ENCODE measurements at places on chromosomes 11 and 22.

DNA sequence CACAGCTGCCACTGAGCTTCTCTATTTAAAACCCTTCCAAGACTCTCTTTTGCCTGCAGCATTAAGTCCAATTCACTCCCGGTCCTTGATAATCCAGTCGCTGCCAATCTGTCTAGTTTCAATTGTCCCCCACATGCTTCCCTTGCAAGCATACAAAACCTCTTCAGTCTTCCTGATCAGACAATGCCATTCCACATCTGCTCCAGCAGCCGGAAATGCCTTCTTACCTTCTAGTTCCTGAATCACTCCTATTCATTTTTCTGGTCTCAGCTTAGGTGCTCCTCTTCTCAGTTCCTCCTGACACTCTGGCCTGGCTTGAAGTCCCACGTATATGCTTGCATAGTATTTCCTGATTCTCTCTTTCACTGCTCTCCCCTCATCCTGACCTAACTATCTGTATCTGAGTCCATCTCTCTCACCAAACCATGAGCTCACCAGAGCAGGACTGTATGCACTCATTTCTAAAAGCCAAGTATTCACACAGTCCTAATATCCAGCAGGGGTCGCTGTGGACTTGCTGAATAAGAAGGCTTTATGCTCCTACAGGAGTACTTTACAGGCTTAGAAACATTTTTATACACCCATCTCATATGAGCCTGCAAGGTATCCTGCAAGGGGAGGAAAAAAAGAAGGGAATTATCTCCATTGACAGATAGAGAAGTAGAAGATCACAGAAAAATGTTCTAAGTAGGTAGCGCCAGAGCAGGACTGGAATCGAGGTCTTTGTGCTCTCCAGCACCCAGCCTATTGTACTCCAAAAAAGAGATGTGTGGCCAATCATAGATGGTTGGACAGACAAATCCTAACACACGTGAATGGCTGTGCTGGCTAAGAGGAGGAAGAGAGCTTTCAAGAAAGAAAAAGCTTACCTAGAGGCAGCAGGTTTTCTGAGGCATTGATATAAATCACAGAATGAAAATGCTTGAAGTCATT, 19.2 kb downstream of the XRRA1 start:
- peak; percentile 65 for DNase-seq

DNA sequence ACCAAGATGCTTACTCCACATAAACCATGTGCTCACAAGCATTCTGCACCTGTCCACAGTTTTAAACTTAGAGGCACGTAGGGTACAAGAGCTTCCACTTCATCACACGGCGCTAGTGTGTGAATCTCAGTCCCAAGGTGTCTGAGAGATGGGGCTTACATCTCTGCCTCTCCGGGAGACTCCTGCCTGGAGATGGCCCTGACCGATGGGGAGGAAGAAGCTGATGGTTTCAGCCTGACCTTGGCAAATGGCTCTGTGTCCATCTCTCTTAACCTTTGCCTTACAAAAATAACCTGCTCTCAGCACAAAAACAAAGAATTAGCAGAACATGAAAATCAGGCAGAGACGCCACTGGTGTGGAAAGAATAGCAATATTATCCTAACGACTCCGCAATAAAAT, 559.3 kb upstream of the B3GAT1 start:
- DNase-seq = no peak

DNA sequence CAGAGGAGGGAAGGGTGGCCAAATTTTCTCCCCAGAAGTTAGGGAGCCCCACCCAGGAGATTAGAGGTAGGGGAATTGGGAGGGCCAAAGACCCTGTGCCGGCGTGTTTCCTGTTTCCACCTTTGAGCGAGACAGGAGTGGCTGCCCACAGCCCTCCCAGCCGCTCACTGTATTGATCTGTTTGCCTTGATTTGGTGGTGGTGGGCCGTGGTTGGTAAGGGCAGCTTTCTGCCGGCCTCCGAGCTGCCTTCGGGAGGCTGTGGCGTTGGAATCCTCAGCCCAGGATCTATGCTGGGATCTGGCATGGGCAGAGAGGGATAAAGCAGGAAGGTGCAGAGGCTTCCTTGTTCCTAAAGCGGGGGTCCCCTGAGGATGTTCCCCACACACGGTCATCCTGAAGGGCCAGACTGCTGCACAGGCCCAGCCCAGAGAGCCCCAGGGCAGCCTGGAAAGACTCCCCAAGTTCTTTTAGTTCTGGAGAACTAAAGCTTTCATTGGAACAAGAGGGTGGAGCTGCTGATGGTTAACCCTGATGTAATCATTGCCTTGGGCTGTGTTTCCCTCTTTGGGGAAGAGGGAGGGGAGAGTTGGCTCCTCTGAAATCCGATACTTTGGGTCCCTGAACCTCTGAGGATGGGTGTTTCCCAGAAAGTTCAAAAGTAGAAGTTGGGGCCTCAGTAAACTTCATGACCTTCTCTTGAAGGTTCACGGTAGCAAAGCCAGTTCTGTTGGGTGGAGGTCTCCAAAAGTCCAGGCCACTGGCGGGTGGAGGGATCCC, 7.2 kb downstream of the FAM83F start:
- no peak for DNase-seq

DNA sequence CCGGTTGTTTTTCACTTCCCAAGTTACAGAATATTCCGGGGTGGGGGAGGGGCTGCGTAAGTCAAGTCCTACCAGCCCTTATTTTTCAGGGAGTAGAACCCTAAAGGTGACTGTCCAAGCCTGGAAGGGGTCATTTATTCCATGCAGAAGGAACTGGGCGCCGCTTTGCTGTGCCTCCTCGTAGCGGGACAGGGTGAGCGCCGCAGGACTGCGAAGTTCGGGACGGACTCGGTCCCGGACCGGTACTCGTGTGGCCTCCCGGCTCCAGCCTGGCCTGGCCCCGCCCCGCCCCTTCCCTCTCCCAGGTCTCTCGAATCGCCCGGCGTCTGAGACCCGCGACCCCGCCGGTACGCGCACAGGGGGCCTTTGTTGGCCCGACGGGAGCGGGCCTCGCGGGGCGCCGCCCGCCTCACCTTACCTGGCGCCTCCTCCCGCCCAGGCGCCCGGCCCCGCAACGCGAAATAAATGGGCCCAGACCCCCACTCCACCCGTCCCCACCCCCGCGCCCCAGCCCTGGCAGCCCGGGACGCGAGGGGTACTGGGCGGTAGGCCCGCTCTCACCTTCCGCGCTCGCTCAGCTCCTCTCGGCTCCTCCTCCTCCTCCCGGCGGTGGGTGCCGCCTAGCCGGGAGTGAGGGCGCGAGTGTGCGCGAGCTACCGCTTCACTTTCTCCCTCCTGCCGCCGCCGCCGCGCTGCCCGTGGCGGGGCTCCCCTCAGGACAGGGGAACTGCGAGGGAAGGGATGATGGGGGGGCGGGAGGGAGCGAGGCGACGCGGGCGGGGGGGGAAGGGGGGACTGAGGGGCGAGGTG, 698 bp downstream of the PAK1 start:
- peak; percentile 70 for DNase-seq

DNA sequence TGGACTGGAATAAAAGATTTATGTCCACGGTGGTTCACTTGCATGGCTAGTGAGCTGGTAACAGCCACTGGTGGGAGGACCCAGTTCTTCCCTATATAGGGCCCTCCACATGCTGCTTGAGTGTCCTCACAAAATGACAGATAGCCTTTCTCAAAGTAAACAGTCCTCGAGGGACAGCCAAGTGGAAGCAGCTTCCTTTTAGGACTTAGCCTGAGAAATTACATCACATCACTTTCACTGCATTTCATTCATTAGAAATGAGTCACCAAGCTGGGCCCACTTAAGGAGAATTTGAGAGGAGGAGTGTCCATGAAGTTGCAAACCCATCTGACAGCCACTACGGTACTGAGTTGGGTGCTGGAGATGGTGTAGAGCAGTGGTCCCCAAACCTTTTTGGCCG, 7.0 kb downstream of the ISX start:
- no peak for DNase-seq

- DNase-seq = peak; percentile 84
Measured at GRCh38 chr11:119474682-119475596, 52.0 kb upstream of the THY1 start.

- no peak for DNase-seq
Measured at GRCh38 chr11:60085909-60086308, 2.6 kb upstream of the MS4A2 start.

DNA sequence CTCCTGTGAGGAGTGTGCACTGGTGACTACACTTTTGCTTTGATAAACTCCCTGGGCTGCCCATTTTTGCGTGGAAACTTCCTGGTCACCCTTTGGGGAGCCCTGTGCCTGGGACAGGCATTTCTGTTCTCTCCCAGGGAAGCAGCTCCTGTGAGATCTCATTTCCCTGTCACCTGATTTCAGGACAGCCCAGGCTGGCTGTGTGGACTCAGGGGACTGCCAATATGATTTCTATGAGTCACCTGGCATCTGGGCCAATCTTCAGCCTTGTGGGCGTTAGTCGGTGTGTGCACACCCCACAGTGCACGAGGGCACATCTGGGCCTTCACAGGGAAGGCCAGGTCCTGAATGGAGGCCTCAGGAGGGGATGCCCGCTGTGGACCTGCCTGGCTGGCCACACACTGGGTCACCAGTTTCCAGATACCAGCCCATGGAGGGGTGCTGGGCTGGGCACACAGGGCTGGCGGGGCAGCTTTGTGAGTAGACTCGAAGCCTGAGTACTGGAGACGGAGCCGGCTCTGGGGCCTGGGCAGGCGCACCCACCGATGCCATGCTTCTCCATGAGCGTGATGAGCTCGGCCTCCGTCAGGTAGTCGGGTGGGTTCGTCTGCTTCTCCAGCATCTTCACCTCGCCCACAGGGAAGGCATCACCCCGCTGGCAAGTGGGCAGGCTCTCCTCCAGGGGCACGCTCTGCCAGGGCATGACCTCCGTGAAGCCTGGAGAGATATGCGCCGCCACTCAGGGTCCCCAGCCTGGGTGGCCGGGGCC, 9.4 kb upstream of the PPM1F start:
- DNase-seq = no peak

- peak; percentile 71 for DNase-seq
Measured at GRCh38 chr11:8099291-8099899, 18.4 kb downstream of the TUB start.

GRCh38 chr22:40605761-40606160, 30.8 kb downstream of the MRTFA start:
- no peak for DNase-seq

- no peak for DNase-seq
Measured at GRCh38 chr11:100808904-100809491, 121.9 kb downstream of the ARHGAP42 start.

GRCh38 chr11:117743121-117743815, 53.7 kb downstream of the DSCAML1 start:
- DNase-seq = no peak

DNA sequence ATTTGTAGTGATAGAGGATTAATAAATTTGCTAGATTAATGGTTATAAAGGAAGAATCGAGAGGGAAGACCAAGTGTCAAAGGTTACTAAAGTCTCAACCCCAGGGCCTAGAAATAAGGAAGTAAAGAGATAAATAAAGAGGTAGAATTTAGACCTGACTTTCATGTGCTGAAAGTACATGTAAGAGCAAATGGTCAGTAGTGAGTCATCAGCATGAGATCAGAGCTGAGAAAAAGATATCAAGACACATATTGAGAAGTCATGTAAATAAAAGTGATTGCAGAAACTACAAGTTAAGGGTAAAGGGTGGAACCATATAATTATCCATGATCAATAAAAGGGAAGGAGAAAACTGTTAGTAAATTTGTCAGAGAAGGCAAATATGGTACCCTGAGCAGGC, 1.4 kb upstream of the OR8B8 start:
- no peak for DNase-seq

DNA sequence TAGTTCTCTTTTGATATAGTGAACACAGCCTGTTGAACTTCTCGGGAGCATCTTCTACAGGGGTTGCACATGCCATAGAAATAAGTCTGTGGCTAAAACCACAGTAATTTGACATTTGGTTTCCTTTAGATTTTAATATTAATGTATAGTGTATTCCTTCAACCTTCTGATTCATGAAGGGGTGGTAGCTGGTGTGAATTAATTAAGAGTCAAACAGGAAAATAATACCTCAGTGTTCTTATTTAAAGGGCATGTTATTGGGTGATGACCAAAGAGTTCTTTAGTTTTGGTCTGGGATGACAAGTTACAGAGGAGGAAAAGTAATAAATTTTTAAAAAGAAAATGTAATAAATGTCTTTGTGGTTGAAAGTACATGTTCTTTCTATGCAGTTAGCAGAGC, 86.8 kb downstream of the PDHX start:
- no peak for DNase-seq

GRCh38 chr11:113614097-113614496, 92.0 kb downstream of the TMPRSS5 start:
- no peak for DNase-seq

DNA sequence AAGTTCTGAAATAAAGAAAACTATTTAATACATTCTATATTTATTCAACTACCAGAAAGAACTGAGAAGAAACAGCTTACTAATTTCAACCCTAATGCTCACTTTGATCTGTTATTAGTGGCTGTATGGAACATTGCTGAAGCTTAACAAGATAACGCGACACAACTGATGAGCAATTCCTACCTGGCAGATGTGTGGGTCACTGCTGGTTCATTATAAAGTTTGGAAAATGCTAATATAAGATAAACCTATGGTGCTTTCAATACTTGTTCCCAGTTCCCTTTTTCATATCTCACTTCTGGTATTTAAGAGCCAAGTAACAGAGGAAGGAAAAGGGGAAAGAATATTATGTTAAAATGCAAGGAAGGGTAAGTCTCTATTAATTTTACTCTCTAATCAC, 10.5 kb downstream of the CTSC start:
- no peak for DNase-seq

DNA sequence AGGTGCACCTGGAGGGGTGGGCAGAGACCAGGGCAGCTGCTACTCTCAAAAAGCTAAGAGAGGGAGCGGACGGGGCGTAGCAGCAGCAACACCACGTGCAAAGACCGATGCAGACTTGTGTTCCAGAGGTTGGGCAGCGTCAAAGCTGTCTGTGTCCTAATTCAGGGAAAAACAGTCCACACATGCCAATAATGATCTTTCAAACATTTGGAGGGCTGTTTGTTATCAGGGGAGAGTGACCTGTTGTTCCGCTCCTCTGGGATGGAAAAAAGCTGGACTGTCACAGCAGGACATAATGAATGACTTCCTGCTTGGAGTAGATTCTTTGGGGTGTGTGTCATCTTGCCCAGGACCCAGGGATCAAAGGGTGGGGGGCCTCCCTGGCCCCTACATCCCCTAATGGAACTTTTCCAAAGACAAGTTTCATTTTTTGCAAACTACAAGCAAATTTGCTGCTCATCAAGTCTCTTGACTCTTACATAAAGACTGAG, 6.2 kb upstream of the FBLN1 start:
- no peak for DNase-seq

GRCh38 chr11:73324665-73325035, 16.6 kb downstream of the ARHGEF17 start:
- no peak for DNase-seq

- DNase-seq = no peak
Measured at GRCh38 chr11:85167471-85167870, 459.7 kb downstream of the DLG2 start.

- no peak for DNase-seq
Measured at GRCh38 chr11:120121914-120122473, 15.9 kb downstream of the TRIM29 start.

DNA sequence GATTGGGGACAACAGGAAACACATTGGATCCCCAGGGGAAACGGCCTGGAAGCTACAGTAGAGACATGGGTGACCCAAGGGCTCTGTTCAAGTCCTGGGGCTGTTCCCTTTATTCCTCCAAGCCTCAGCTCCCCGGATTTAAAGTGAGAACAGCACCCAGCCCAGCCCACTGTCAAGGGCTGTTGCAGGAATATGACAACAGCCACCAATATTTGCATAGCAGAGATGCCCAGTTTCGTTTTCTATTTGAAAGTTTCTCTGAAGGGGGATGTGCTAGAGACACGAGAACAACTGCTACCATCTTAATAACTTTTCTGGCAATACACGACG, 81.1 kb upstream of the WNT7B start:
- peak; percentile 2 for DNase-seq

GRCh38 chr11:101436511-101437142, 147.2 kb downstream of the TRPC6 start:
- peak; percentile 67 for DNase-seq

Measured in H9 (cell line).